ENCODE measurements at places on chromosomes 1 and 21.

DNA sequence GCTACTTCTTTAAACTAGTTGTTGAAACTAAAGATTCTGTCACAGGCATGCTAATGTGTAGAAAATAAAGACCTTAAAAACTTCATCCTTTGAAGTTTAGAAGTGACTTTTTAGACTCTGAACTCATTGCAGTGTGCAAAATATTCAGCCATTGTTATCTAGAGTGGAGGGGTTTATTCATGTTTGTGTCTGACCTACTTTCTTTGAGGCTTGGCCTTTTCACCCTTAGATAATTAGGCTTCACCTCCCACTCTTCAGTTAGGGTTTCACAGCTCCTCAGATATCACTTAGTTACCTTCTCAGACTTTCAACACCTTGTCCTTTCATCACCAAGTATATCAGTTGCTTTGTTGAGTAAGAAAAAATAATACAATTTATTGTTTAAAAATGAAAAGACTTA lies 75.9 kb downstream of the IVNS1ABP start:
- DNase-seq = no peak

- DNase-seq = peak; percentile 2
Measured at GRCh38 chr1:221837896-221838295, 96.0 kb upstream of the DUSP10 start.

DNA sequence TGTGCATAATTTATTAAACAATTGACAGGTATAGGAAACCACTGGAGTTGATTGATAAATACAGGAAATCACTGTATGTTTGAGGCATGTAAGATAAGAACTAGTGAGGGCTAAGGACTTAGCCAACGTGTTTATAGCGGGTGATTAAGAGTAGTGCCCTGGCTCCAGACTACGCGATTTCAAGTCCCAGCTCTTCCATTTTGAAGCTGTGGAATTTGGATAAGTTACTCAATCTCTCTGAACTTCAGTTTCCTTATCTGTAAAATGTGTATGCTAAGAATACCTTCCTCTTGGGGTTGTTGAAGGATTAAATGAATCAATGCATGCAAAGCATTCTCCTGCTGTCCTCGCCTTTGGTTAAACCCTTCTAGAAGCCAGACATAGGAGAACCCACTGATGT lies 143.3 kb upstream of the GJB5 start:
- no peak for DNase-seq

- no peak for DNase-seq
Measured at GRCh38 chr1:201507360-201507675, 395 bp upstream of the CSRP1 start.

- no peak for DNase-seq
Measured at GRCh38 chr1:10508511-10508951, 33.8 kb downstream of the PEX14 start.

DNA sequence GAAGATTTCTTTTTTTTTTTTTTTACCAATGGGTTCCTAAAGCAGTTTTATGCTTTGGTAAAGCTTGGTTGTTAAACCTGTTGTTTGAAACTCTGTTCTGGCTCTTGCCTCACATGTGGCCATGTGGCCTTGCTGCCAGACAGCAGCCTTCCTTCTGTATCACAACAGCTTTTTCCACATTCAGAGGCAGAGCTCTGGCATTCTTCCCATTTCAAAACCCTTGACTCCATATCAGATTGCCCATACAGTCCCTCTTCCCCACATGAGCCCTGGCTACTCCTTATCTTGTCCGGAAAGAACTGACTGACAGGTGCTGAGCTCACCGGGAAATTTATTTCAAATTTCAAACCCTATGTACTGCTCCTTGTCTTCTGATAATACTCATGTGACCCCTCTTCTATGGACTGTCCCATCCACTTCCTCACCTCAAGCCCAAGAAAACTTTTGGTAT lies 38.5 kb upstream of the LAX1 start:
- no peak for DNase-seq

GRCh38 chr1:27536767-27537166 lies 46.8 kb upstream of the WASF2 start:
- DNase-seq = no peak

GRCh38 chr1:187283984-187284383 lies 455.2 kb downstream of the PLA2G4A start:
- DNase-seq = no peak

DNA sequence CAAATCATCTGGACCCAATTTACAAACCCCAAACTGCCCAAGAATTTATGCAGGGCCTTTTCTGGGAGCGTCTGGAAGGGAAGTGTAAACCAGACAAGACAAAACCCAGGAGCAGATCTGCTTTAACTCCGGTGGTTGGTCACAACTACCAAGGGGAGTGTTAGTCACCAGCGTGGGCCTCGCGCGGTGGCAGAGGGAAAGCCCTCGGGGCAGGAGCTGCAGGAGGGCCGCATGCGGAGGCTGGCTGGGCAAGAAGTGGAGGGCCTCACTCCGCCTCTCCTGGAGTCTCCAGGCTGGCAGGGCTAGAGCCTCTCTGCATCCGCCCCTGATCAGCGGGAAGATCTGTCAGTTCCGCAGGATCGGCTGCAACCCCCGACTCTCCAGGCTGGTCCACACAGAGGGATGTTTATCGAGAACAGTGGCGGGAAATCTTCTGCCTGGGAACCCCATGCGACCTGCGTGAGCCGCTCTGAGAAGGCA lies 2.0 kb downstream of the COL24A1 start:
- DNase-seq = no peak

DNA sequence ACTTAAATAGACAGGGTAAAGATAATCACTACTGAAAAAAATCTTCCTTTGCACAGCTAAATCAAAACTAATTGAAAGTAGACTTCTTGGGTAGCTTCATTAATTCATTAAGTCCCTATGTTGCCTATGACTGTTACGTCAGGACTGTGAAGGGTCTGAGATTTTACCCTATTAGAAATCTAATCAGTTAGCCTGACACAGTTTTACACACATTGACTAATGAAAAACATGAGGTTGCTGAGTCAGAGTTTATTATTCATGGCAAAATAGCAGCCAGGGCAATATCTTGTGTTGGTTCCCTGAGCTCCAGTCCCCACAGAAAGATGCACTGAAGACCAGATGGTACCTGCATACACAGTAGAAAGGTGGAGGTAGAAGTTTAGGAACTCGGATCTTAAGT lies 262.5 kb upstream of the ZP4 start:
- DNase-seq = no peak

DNA sequence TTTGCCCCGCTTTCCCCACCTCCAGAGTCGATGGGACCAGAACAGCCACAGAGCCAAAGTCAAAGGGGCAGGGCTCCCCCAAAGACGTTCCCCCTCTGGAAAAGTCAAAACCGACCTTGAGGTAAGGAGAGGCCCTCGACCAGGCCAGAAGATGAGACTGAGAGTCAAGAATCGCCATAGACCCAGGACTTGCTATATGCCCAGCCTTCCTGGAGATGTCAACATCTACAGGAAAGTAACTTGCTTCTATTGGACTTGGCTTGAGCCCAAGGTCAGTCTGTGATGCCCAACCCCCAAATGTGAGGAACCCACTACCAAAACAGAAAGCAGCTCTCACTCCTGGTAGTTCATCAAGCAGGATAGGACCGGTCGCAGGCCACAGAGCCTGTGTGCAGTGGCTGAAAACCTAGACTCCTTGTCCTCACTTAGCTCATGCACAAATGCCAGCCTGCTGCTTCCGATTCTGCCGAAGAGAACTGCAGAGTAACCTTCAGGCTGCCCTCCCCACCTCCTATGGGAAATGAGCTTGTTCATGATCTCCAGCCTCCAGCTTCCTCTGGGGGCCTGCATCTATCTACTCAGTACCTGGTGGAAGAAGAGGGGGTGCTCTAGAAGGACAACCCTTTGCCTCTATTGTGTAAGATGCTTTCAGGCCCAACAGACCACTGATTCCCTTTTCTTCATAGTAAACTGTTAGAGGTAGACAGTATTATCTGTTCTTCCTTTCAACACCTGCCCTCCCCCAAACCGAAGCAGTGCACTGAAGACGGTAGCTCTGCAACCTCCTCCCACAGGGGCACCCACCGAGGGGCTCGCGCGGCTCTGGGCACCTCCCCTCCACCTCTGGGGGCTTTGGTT lies 1.4 kb downstream of the ACOT7 start:
- no peak for DNase-seq

DNA sequence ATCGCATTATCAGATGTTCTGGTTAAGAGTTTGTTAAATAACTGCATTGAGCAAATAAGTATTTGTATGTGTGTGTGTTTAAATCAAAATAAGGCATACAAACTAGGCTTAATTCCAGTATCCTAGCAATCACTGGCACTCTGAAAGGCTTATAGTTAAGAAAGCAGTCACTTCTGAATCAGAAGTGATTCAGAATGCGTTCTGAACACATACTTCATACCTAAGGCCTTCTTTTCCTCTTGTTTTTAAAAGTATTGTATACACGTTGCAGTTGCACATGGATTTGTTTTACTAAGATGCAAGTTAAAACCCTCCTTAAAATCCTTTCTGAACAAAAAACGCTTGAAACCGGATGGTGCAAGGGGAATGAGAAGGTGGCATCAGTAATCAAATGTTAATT lies 238.4 kb upstream of the DMRTA2 start:
- DNase-seq = no peak

GRCh38 chr1:46508757-46509156 lies 19.1 kb downstream of the DMBX1 start:
- DNase-seq = no peak

GRCh38 chr1:152486400-152487006 lies 24.1 kb upstream of the LCE5A start:
- DNase-seq = no peak

- DNase-seq = no peak
Measured at GRCh38 chr1:79827446-79827845, 820.9 kb upstream of the ADGRL4 start.

- DNase-seq = no peak
Measured at GRCh38 chr1:2494323-2494693, 18.2 kb downstream of the PLCH2 start.

DNA sequence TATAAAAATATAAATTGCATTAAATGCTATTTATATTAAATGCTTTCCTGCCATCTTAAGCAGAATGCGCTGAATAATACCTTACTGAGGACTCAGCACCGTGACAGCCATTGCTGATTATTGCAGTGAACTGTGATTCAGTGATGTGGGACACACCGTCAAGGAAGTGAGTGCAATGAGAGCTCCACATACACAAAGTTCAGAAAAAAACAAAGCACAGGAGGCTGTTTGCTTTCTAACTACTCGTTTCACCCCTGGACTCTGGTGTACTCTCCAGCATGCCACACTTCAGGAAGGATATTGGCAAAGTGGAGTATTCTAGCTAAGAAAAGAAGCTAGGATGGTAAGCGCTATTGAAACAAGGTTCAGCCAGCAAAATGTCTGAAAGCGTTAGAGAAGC lies 57.4 kb upstream of the CXADR start:
- no peak for DNase-seq

GRCh38 chr1:184965944-184966860 lies 8.1 kb downstream of the NIBAN1 start:
- DNase-seq = no peak

Data from stimulated activated CD8-positive, alpha-beta memory T cell treated with anti-CD3 and anti-CD28 coated beads, Interleukin-12 subunit alpha, Interleukin-12 subunit beta, amount 100 ng/mL, for 1 hour (primary cell).